Left forelimb (tissue), 1 donor: ENCODE measurements at places on chromosomes 7 and 10.

- no peak for DNase-seq
These were observed 75.7 kb upstream of the SYPL1 start for GRCh38 chr7:106187613-106188350.

DNA sequence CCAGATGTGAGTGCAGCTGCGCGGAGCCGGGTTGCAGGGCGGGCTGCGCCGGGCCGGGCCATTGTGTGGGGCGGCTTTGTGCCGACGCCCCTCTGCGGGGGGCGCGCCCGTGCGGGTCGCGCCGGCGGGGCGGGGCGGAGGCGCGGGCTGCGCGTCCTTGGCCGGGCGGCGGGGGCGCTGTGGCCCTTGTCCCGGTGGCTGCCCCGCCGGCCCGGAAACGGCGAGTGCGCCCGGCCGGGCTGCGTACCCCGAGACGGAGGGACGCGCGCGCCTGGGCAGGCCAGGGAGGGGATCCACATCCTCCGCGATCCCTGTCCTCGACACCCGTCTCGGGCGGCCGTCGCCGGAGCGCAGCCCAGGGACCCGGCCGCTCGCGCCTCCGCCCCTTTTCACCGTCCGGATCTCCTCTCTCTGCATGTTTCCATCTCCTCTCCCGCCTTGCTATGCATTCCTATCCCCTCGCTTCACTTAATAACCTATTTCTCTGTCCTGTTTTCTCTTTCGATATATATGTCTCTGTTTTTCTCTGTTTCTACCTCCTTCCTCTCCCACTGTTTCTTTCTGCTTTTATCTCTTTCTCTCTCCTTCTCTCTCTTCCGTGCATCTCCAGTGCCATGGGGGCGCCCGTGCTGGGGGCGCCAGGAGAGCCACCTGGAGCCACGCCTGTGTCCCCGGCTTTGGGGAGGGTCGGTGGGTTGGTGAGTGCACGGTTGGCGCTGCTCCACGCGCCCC, 765 bp downstream of the PFKFB3 start:
- DNase-seq, result no peak

GRCh38 chr7:120996988-120997345, 8.5 kb downstream of the CPED1 start:
- DNase-seq, result no peak

DNA sequence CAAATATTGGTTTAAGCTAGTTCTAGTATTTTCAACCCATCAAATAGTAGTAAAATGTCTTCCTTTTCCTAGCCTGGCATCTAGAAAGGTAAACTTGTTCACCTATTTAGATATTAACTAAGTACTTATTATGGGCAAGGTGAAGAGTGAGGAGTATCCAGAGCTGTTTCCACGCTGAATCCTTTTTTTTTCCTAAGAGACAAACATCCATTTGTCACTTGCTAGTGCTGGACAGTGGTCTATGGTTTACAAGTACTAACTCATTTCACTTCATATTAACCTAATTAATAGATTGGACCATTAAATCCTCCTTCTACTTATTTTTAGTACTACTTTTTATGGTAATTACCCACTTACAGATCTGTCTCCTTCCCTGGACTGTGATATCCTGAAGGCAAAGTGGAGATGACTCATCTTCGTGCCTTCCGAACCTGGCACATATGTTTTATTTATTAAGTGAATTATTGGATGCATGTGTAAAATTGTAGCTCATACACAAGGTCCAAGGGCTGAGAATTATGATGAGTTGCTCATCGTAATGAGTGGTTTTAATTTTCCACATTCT, 159.6 kb upstream of the IGFBP3 start:
- no peak for DNase-seq

- DNase-seq, result no peak
These were observed 1.6 kb downstream of the ACHE start for GRCh38 chr7:100893910-100894721.

- DNase-seq, result no peak
These were observed 41.4 kb downstream of the AKR1C3 start for GRCh38 chr10:5135581-5135980.
